Neural crest cell (in vitro differentiated cells): ENCODE measurements at places on chromosomes 2 and 18. TPM values are rescaled to one million over a fixed set of nuclear protein-coding genes. Genes with fewer than 3 reads are reported as not detected.

Gene PJVK
- total RNA-seq = 5.8 and 6.2 TPM in 2 replicates

Gene ANKRD30BL
- total RNA-seq = not detected in 2 replicates

- DNase-seq = no peak
These were observed 36.1 kb upstream of the TXNDC2 start for GRCh38 chr18:9849407-9850283.

DNA sequence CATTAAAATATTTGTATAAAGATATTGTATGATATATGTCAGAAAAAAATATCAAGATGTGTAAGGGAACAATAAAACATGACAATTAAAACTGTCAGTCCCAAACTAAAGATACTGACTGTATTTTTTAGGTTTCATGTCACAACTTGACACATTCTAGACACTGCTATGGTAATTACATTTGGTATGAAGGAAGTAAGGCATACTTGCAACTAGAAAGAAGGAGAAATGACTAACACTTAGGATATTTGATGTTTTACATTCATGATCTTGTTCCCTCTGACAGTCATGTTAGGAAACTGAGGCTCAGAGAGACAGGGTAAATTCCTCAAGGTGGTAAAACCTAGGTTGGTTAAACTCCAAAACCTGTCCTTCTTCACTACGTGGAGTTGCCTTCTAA is 68.3 kb downstream of the TMEFF2 start:
- no peak for DNase-seq

DNA sequence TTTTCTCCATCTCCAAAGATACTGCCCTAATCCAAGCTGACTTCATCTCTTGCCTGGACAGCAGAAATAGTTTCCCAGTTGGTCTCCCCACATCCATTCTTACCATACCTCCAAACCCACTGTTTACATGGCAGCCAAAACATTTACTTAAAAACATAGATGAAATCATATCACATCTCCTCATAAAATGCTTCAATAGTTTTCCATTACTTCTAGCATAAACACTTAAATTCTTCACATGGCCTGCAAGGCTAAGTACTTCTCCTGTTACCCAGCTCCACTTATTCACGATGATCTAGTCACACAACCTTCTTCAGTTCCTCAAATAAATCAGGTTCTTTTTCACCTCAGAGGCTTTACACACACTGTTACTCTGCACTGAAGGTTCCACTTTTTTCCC is 185.8 kb upstream of the ACVR2A start:
- DNase-seq = no peak

DNA sequence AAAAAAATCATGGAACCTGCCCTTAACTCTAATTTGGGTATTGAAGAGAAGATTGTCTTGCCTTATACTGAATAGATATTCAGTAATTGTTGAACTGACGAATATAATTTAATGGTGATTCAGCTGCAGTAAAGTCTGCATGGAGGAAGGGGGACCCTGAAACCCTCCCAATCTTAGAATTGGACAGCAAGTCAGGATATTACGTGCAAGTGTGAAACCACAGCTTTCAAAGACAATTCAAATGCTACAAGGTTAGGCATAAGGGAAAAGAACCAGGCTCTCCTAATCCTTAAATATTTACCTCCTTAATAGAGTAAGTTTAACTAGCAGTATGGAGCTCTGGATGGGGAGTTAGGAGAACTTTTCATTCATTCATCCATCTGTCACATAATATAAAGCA is 226.9 kb upstream of the TNP1 start:
- DNase-seq = no peak

DNA sequence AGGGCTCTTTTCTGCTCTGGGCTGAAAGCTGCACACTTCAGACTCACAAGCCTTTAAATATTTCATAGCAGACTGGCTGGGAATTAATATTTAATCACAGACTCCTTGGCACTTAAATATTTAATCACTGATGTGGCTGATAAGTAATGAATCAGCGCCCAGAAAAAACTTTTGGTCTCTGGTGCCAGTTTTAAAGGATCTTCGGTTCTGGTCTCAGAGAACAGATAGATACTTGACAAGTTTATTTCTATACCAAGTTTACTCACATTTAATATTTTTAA is 201.2 kb downstream of the MYCN start:
- no peak for DNase-seq

Gene GCA
- total RNA-seq = 11.3 TPM in 2 replicates

DNA sequence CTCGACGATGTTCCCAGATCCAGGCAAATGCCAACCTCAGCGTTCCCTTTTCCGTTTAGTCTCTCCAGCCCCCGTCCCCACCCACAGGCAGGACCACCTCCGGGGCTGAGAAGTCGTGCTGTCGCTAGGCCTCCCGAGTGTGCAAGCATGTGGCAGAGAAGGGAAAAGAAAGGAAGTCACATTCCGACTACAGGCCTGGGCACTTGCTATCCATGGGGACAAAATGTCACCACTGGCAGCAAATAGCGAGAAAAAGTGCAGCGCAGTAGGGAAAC is 420 bp downstream of the PIGN start:
- DNase-seq = peak; percentile 57

GRCh38 chr18:48208432-48209140 is 200.6 kb downstream of the ZBTB7C start:
- no peak for DNase-seq

DNA sequence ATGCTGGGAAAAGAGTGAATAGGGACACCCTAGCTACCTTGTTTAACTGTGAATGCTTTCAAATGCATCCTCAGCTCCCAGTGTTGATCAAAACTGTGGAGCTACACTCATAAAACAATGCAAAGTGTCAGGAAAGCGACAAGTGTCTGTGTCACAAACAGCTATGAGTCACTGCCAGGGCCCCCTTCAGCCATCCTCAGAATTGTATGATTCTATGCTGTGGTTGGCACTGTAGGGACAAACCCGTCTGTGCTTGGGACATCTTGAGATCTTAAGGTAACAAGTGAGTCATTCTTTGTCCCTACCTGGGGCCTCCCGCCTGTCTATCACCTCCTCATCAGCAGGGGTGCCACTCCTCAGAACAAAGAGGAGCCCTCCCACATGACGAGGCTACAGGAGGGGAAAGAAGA is 42.4 kb downstream of the KLF7 start:
- no peak for DNase-seq

GRCh38 chr2:62464221-62465007 is 41.6 kb downstream of the TMEM17 start:
- no peak for DNase-seq

DNA sequence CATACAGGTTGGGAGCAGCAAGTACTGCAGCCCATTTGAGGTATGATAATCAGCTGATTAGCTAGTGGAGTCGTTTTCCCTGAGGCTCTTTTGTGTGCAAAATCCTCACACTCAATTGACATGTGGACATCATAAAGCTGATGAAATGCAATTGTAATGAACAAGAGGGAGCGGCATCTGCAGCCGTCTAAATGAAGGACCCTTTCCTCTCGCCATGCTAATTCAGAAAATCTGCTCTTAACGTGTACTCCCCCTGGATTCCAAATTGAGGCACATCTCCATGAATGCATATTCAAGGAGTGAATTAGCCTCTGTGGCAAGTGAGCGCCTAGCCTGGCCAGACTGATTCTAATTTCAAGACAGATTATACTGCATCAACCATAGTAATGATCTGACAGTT is 260.9 kb upstream of the ATP5MC3 start:
- no peak for DNase-seq
